ENCODE measurements at places on chromosomes 7 and 10. TPM values are rescaled to one million over a fixed set of nuclear protein-coding genes. Genes with fewer than 3 reads are reported as not detected.

The CYP2E1 gene
- total RNA-seq: 0.11 TPM

The OPN1SW gene
- not detected for total RNA-seq

The AVL9 gene
- total RNA-seq: 17.7 TPM

The MMD2 gene
- total RNA-seq: not detected

The HMX3 gene
- total RNA-seq: not detected

The ATRNL1 gene
- 0.12 TPM for total RNA-seq

The CYP2C19 gene
- total RNA-seq: not detected

The ITPRID1 gene
- total RNA-seq: not detected

The FMC1 gene
- total RNA-seq: 18.0 TPM

The SFTPA1 gene
- total RNA-seq: not detected

The ZNRF2 gene
- 3.9 TPM for total RNA-seq

The SLC26A5 gene
- total RNA-seq: not detected

The PLCE1 gene
- total RNA-seq: 7.0 TPM

The GLI3 gene
- 0.45 TPM for total RNA-seq

The ZNF425 gene
- 1.3 TPM for total RNA-seq

Measured in A549 treated with dexamethasone at 1 μM for 4 hours (cell line).